ENCODE measurements at places on chromosomes 4 and X. TPM values are rescaled to one million over a fixed set of nuclear protein-coding genes. Genes with fewer than 3 reads are reported as not detected.

The GPR173 gene
- 0.81 TPM for total RNA-seq

The SMIM43 gene
- total RNA-seq = 1.3 TPM

The ZCCHC12 gene
- 0.05 TPM for total RNA-seq

The PDZD4 gene
- total RNA-seq = 2.7 TPM

The HHIP gene
- total RNA-seq = 2.8 TPM

Measured in M059J (cell line).